ENCODE measurements at places on chromosomes 7 and 10.

DNA sequence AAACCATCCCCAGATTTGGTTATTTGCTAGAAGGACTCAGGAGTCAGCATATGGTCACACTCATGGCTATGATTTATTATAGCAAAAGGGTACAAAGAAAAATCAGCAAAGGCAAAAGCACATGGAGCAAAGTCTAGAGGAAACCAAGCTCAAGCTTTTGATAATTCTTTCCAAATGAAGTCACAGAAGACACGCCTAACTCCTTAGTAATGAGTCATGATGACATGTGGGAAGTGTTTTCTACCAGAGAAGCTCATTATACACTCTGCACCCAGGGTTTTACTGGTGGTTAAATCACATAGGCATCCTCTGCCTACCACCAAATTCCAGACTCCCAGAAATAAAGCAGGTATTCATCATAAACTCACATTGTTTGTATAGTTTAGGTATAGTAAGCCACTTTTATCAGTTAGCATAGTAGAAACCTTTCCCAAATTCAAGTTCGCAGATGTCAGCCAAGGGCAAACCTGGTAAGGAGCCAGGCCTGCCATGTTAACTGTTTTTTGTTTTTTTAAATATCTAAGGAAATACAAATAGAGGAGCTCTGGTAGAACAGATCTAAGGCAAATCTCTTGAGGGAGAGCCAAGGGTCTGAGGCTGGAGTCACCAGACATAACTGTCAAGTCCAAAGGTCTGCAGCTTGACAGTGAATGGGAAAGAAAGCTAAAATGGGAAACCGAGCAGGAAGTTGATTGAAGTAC is 15.4 kb upstream of the HIBADH start:
- DNase-seq, result peak; percentile 79

DNA sequence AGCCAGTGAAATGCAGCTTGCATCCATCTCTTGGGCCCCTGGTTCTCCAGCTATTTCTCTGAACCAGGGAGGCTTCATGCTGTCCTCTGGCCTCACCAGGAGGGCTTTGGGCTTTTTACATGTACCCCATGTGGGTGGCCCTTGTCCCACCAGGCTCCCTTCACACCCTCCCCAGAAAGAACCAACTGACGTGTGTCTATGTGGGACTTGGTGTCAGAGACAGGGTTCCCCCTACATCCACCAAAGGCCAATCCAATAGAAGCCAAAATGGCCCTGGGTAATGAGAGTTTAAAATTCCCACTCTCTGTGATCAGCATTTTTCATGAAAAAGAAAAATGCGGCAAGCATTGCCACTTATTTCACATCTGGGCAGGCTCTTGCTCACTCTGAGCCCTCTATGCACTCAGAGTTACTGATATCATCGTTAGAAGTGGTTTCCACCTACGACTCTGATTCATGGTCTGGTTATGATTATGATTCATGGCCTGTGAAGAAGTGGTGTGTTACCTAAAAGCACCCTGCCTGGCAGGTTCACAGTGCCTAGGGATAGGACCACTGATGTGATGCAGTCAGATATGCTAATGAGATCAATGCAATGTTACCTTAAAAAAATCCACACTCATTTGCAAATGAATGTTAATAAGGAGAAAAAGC is 133.5 kb downstream of the BUB3 start:
- DNase-seq, result no peak

DNA sequence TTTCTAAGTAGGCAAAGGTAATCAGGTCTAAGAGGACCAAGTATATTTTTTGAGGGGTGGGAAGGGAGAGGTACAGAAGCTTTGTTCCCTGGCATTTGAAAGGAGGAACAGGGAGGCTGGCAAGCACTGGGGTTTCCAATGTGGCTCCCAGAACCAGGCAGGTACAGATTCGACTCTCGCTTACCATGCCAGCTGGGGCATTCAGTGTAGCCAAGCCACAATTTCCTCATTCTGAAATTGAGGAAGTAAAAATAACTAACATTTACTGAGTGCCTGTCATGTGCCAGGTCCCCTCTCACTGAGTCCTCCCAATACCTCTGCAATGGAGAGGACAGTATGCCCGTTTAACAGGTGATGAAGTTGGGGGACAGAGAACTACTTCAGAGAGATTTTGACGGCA is 45.9 kb upstream of the BET1 start:
- DNase-seq, result no peak

- DNase-seq, result no peak
These were observed 60.9 kb downstream of the ABCC2 start for GRCh38 chr10:99843310-99843709.

DNA sequence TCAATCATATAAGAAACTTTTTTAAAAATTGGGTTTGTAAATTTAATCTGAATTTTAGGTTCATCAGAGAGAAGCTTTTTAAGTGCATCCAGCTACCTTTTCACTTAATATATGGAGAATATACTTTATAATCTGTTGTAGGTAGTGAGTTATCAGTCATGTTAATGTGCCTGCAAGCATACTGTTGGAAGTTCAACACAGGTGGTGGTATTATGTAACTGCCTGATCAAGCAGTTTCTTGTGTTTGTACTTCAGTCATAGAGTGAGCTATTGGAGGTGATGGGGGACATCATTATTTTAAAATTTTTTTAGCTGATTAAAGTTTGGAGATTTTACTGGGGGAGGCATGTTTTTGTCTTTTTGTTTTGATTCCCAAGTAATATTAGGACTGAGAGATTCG is 2.5 kb downstream of the TNKS2 start:
- DNase-seq, result no peak

GRCh38 chr7:2405601-2406345 is 2.4 kb downstream of the CHST12 start:
- DNase-seq, result no peak

- no peak for DNase-seq
These were observed 343.6 kb upstream of the IGFBP3 start for GRCh38 chr7:46264646-46265045.

DNA sequence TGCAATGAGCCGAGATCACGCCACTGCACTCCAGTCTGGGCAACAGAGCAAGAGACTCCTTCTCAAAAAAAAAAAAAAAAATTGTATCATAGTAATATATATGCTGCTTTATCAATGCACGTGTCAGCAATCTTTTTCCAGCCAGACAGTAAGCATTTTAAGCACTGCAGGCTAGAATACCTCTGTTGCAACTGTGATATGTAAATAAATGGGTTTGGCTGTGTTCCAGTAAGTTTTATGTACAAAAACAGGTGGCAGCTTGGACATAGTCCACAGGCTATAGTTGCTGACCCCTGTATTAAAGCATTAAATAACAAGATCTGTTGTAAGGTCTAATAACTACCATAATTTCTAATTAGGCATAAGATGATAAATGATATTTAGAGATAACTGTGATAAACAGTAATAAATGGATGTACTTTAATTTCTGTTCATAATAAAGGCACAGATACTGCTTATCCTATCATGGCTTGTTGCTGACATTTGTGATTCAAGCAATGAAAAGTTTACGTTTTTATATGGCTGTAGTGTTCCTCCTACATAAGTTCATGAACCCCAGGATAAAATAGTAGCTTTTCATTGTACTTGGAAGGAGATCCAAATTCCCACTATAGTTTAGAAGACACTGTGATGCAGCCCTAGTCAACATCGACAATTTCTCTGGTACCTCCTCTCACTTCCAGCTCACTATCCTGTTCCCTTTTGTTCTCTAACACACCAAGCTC is 161.4 kb downstream of the ELMO1 start:
- peak; percentile 14 for DNase-seq

DNA sequence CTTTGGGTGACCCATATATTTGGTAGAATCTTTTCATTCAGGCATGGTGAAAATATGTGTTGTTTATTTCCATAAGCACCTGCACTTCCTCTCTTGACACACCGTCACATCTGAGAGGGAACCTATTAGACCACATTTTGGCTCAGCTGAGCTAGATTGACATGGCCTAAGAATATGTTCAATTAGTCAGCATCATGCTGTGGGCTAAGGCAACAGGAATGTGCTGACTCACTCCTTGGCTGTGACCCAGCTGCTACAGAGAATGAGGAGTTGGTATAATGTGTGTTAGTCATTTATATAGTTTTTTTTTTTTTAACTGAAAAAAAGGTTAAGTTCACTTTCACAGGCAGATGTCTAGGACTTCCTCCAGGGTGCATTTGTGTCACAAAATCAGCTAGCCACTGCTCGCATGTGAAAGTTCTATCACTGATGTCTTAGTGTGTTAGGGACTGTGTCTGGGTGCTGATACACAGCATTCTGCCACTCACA is 180.6 kb downstream of the SEMA3E start:
- peak; percentile 98 for DNase-seq

DNA sequence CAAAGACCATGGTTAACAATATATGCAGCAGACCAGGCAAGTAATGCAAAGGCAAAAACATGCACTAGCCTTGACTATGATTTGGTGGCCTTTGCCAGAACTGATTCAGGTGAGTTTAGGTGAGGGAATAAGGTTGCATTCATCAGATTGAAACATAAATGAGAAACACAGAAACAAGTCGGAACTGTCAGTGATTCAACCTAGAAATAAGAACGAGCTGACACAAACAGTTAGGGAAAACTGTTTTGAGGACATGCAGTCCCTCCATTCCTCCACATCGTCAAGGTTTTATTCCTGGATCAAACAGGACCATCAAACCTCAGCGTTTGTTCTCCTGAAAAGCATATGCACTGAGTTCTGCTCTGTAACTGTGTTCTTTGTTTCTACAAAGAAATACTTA is 1.8 kb downstream of the ZNF248 start:
- DNase-seq, result no peak

- no peak for DNase-seq
These were observed 79.8 kb downstream of the ARHGAP22 start for GRCh38 chr10:48525113-48525512.

- DNase-seq, result no peak
These were observed 34.9 kb downstream of the FAS start for GRCh38 chr10:89025453-89025852.

DNA sequence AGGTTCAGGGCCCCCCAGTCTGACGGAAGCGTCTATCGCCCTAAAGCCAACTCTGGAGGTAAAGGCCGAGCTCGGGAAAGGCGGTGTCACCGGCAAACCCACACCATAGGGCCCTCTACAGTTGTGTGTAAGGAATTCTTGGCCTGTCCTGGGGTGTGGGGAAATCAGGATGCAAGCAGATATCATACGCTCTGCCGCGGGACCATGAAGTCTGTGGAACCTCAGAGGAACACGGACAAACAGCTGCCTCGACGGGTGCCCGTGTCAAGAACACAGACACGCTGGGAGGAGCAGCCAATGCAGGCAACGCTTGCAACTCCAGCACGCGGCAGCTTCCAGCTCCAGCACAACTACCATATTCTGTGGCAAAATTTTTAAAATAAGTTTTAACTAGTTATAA is 157.9 kb downstream of the DIP2C start:
- no peak for DNase-seq

GRCh38 chr7:77327932-77328628 is 88.1 kb downstream of the GSAP start:
- DNase-seq, result peak; percentile 30

DNA sequence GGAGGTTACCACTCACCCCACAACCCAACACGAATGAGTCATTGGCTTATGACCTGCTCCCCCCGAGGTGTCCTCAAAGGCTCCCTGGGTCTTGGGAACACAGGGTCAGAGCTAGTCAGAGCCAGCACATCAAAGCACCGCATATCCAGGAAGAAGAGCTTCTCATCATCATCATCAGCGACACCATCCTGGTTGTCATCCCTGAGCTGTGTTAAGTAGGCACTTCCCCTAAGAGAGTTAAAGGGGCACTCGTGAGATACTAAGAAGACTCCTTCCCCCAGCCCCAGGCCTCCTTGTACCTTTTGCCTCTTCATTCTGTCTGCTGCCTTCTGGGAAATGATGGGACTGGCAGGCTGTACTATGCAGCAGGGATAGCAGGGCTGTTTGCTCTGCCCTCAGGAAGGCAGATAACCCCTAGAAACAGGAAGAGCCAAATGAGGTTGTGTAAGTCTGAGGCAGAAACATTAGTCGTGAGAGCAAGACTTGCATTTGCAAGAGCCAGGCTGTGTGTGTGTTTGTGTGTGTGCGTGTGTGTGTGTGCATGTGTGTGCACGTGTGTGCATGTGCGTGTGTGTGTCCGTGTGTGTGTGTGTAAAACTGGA is 11.1 kb upstream of the CPA1 start:
- peak; percentile 46 for DNase-seq

DNA sequence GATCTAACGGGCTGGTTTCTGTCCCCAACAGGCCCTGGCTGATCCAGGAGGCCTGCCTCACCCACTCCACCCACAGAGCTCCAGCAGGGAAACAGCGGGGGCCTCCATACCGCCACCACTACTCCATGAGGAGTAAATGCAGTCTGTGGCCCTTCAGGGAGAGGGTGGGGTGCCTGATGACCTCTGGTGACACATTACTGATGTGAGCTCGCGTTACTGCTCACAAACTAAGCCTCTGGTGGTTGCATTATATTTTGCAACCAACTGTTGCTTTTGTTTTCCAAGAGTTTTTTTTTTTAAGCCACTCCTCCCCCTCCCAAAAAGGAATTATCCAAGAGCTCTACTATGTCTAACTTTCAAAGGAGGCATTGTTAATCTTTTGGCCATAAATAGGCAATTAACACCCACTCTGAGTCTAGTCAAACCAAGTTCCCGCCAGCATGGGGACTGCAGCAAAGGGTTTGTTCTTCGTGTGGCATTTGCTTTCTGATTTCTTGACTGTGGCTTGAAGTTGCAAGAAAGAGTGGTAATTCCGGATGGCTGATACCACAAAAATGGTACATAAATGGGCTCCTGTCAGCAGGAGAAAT is 72.6 kb downstream of the FAM53B start:
- no peak for DNase-seq

DNA sequence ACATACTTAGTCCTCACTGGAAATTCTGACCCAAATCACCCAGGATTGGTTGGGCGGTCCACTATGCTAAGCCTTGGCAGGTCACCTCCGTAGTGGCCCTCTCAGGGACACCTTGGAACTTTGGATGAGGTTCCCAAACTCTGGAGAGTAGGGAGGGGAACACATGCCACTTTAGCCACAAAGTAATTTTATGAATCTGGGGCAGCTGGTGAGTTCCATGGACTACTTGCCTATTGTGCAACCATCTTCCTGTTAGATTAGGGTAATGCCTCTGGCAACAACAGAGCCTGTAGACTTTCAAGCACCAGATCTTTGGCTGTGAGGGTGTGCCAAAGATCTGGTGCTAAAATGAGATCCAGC is 77.7 kb downstream of the ITGB8 start:
- no peak for DNase-seq

GRCh38 chr10:61039868-61040267 is 95.9 kb upstream of the RHOBTB1 start:
- DNase-seq, result no peak

- no peak for DNase-seq
These were observed 246 bp upstream of the WDFY4 start for GRCh38 chr10:48684463-48684791.
